ENCODE measurements at places on chromosomes 4 and X. TPM values are rescaled to one million over a fixed set of nuclear protein-coding genes. Genes with fewer than 3 reads are reported as not detected.

EPGN gene
- not detected for polyA plus RNA-seq

DLG3 gene
- 32.8 TPM for polyA plus RNA-seq

COX7B gene
- polyA plus RNA-seq: 1,083 TPM

MTNR1A gene
- polyA plus RNA-seq: 1.6 TPM

DNAAF6 gene
- not detected for polyA plus RNA-seq

PCDH11X gene
- polyA plus RNA-seq: not detected
